ENCODE measurements at places on chromosomes 1 and 21. TPM values are rescaled to one million over a fixed set of nuclear protein-coding genes. Genes with fewer than 3 reads are reported as not detected.

The MSH4 gene
- 0.27 TPM for total RNA-seq

GRCh38 chr1:64980745-64981600 is 14.6 kb upstream of the JAK1 start:
- no peak for DNase-seq

The OVAAL gene
- 4.1 TPM for total RNA-seq

- DNase-seq: peak; percentile 58
Observed at GRCh38 chr21:35428489-35428888, 379.4 kb upstream of the RUNX1 start.

DNA sequence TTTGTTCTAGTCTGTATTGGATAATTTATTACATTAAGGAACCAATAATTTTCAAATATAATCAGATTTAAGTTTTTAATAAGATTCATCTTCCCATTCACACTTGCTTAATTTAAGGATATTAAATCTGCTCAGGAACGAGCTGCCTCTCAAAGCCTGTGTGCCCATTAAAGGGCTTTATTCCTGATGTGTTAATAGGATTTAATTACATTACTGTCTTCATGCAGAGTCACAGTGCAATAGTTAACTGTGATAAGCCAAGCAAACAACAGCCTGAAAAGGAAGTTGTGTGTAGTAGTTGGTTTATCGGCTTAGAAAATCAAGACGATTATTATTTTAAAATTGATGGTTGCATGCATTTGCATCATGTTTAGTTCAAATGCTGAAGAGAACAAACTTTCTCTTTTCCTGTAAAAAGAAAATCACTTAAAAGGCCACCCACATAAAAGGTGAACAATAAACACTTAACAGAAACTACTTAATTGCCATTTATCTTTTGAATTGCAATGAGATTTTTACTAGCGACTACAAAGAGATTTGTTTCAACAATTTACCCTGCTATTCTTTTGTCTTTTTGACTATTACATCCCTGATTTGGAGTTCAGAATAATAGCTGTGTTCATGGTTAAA is 174.6 kb downstream of the RWDD3 start:
- DNase-seq: no peak

The PTGFRN gene
- 61.1 TPM for total RNA-seq

DNA sequence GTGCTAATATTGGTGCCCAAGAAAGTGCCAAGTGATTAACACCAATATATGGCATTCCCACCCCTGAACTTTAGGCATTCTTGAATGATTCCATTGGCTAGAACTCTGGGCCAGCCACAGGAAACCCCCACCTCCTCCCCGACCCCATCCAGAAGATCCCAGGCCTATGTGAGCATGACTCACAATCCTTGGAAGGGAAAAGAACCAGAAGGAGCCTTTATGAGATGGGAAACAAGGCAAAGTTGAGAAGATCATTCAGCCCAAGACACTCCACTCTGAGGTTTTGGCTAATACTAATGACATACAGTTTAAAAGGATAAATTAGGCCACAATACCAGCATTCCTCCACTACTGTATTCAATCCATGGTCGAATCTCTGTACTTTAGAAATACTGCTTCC is 21.8 kb downstream of the ELK4 start:
- DNase-seq: peak; percentile 19

DNA sequence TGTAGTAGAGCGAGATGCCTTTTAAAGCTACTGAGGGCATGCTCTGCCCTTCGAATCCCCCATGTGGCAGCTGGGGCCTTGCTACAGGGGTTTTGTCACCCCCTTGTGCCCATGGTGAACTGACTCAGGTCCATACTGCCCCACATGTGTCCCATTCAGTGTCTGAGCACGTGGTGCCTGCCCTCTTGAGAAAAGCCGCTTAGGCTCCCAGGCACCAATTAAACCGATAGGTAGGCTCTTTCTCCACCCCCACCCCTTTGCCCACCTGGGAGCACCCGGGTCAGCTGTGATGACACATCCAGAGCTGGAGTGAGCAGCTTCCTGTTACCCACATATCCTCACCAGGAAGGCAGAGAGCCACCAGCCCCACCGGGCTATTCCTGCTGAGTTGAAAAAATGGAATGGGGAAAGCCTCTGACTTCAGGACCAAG is 30.5 kb downstream of the TMCC2 start:
- DNase-seq: no peak

- no peak for DNase-seq
Observed at GRCh38 chr1:162035241-162035640, 11.6 kb upstream of the OLFML2B start.

- peak; percentile 93 for DNase-seq
Observed at GRCh38 chr1:24699628-24700027, 45.6 kb upstream of the CLIC4 start.

The KDF1 gene
- not detected for total RNA-seq

GRCh38 chr1:89720839-89721238 is 87.9 kb downstream of the LRRC8C start:
- DNase-seq: no peak

The AKNAD1 gene
- total RNA-seq: 1.8 TPM

DNA sequence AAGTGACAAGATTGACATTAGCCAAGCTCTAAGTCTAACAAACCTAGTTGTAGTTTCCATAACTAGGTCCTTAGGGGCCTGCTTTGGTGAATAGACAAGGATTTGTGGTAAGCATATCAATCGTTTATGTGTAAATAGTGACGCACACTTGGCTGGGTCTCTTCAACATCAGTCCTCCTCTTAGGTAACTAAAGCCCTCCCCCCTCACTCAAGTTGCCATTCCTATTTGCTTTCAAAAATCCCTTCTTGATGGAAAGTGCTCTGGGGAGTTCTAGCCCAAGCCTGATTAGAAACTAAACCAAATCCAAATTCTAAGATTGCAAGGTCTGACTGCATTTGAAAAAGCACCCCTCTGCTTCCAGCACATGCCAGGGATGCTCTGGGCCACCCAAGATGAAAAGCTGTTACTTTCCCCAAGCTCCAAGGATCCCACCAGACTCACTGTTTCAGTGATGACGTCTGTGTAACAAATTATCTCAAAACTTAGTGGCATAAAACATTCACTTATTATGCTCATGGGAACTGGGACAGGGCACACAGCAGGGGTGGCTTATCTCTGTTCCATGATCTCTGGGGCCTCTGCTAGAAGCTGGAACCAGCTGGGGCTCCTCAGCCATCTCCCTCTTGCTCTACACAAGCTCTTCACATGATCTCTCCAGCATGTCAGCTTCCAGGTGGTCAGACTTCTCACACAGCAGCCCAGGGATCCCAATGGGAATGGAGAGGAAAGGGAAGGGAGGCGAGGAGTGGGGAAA is 74.1 kb downstream of the RRAGC start:
- DNase-seq: no peak

DNA sequence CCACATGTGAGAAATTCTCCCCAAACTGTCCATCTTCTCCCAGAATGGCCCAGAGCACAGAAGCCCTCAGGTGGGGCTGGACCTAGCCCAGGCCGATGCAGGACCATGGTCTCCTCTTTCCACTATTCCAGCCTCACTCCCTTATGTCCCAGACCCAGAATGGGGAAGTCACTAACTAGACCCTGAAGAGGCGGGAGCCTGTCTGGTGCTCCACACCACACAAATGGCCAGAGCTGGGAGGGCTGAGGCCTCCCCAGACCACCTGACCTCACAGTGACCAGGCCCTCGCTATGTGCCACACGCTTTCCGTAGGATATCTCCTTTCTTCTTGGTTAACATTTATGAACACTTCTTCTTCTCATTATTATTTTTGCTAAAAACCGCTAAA is 54.9 kb upstream of the EDN2 start:
- no peak for DNase-seq

- no peak for DNase-seq
Observed at GRCh38 chr1:75136921-75137641, 2.9 kb downstream of the LHX8 start.

The OR2T33 gene
- not detected for total RNA-seq

DNA sequence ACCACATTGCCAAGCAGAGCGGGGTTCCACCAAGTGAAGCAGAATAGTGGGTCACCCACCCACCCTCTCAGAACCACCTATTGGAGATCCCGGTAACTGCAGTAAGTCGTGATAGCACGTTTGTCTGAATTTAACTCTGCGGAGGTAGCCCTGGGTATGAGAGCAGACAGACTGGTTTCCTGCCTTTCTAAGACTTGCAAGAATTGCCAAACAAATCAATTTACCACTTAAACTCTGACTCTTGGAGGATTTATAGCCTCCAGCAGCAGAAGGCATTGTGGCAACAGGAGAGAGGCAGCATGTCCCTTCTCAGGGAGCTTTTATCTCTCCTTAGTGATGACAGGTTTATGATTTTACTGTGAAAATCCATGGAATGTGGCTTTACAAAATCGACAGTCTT is 287.9 kb upstream of the FMN2 start:
- no peak for DNase-seq

DNA sequence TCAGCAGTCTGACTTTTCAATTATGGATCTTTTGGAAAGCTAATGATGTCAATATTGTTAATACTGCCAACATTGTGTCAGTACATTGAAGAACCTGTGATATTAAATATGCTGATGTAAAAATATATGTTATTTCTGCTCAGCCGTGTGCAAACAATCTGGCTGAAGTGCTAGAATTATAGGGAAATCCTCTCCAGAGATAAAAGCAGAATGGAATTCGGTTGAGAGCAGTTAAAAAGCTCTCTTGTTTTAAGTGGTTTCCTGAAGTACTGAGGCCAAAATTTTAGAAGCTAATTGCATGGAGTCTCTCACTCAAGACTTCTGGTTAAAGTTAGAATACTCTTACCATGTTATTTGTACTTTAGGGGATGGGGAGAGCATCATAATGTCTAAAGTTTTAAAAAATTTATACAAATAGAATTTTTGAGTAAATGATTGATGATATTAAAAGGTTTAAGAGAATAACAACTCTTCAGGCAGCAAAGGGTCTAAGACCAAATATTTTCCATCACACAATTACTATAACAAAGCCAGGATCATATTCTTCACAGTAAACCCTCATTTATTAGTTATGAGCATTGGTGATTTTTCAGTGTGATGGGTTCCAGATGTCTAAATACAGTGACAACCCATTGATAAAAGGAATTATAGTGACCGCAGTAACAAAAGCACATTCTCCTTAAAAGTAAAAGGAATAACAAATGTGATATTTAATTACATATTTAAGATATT is 834.2 kb upstream of the CXADR start:
- no peak for DNase-seq

DNA sequence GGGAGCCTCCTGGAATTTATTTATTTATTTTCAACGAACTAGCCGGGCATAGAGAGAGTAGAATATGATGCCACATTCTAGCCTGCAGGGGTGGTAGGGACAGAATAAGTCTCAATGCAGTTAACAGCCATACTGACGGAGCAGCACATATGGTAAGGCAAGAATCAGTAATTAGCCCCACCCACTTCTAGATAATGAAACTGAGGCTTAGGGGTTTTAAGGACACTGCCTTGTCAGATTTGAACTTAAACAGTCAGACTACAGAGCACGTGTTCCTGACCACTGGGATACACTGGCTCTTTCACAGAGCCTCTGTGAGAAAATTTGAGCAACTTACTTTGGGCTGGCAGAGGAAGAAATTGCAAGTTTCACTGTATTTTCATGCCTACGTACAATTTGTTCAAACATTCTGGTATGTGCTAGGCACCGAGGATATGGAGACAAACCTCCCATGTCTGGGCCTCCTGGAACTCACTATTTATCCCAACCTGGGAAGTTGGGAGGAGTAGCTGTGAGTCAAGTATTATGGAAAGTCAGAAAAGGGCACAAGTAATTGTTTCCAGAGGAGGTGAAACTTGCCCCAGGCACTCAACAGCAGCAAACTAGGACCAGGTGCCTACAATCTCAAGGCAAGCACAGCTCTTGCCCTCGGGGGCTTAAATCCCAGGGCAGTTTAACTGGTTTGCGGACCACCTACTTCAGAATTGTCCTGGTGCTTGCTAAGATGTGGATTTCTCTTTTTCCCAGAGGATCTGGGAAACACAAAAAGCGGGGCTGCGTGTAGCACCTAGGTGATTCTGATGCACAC is 1.6 kb upstream of the CLIC4 start:
- no peak for DNase-seq

- no peak for DNase-seq
Observed at GRCh38 chr1:25531082-25531461, 12.3 kb upstream of the LDLRAP1 start.

GRCh38 chr1:222195857-222196256 is 352.0 kb downstream of the HHIPL2 start:
- no peak for DNase-seq

The TSPAN2 gene
- total RNA-seq: 0.51 TPM

- DNase-seq: peak; percentile 78
Observed at GRCh38 chr1:14923727-14924452, 229.7 kb upstream of the TMEM51 start.

The VAMP4 gene
- total RNA-seq: 4.1 TPM

- DNase-seq: no peak
Observed at GRCh38 chr1:159161719-159162026, 9.7 kb upstream of the CADM3 start.

The MYBPHL gene
- 1.1 TPM for total RNA-seq

DNA sequence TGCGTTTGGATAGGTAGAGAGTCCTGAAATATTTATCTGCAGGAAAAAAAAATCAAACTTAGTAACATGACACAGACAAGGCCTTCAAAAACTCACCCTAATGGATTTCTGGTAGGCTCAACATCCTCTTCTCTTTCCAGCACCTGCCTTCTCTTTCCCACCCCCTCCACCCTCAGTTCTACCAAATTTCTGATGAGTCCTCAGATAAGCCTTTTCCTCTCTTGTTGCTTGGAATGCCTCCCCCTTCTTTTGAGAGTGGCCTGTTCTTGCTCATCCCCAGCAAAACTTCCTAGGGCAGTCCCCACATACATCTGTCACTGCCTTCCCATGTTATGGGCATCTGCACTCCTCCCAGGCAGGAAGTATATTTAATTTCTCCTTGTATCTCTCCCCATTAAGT is 7.6 kb upstream of the LBR start:
- no peak for DNase-seq

The MTF1 gene
- total RNA-seq: 2.1 TPM

- peak; percentile 94 for DNase-seq
Observed at GRCh38 chr1:205172729-205173366, 38.7 kb downstream of the DSTYK start.

The EEIG2 gene
- 5.9 TPM for total RNA-seq

GRCh38 chr1:213998785-213999184 is 11.0 kb downstream of the PROX1 start:
- DNase-seq: no peak

GRCh38 chr1:55359611-55360010 is 144.4 kb upstream of the USP24 start:
- no peak for DNase-seq

DNA sequence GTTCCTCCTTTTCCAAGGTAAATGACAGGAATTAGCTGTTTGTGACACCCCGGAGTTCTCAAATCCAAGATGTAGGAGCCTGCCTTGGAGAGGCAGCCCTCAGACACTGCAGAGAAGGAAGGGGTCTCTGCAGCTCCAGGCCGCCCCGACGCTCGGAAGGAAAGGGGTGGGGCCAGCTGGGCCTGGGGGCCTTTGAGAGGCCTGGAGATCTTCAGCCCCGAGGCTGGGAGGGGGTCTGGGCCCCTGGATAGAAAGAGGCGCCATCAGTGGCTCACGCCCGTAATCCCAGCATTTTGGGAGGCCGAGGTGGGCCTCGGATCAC is 1.1 kb upstream of the TNFRSF18 start:
- no peak for DNase-seq

- DNase-seq: no peak
Observed at GRCh38 chr1:12450090-12450755, 167.8 kb downstream of the DHRS3 start.

- DNase-seq: peak; percentile 86
Observed at GRCh38 chr1:231971397-231972110, 345.0 kb downstream of the DISC1 start.

GRCh38 chr1:193542690-193543089 is 356.3 kb upstream of the B3GALT2 start:
- DNase-seq: peak; percentile 47
